ENCODE measurements at places on chromosomes 12 and 14.

DNA sequence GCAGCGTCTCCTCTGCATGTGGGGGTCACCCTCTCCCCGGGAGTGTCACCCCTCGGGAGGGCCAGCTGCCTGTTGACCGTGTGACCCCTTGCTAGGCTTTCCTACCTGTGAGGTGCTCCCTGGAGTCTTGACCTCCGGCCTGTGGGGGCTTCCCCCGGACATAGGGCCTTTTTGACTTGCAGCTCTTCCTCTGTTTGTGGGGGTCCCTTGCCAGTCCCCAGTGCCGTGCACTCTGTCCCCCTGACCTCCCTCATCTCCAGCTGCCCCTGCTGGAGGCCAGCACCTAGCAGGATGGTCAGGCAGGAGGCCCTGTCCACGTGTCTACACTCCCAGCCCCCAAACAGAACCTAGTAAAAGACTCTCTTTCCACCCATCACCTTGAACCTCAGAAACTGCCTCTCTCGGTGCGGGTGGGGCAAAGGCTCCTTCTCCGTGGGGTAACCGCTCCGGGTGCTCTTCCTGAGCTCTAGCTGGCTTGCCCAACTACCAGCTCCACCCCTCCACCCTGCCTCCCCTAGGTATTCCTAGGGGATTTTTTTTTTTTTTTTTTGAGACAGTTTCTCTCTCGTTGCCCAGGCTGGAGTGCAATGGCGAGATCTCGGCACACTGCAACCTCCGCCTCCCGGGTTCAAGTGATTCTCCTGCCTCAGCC lies 810 bp downstream of the AACS start:
- DNase-seq, result no peak

GRCh38 chr14:54104601-54105145 lies 148.0 kb upstream of the BMP4 start:
- no peak for DNase-seq

DNA sequence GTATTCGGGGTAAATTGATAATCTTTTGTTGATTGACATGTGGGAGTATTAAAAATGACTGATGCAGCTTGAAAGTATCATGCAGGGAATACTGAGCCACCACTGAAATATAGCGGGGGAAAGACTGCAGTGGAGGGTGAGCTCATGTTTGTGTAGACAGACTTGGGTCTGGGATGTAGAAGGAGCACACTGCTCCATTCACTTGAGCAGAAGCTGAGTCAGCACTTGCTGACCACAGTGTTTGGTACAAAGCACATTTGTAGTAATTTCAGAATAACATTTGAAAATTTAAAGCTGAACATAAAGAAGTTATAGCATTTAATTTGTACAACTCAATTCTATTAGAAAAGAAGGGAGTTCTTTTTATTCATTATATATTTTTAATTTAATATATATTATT lies 304.3 kb upstream of the PRICKLE1 start:
- no peak for DNase-seq

GRCh38 chr12:116916122-116916521 lies 5.4 kb downstream of the FBXW8 start:
- DNase-seq, result no peak

DNA sequence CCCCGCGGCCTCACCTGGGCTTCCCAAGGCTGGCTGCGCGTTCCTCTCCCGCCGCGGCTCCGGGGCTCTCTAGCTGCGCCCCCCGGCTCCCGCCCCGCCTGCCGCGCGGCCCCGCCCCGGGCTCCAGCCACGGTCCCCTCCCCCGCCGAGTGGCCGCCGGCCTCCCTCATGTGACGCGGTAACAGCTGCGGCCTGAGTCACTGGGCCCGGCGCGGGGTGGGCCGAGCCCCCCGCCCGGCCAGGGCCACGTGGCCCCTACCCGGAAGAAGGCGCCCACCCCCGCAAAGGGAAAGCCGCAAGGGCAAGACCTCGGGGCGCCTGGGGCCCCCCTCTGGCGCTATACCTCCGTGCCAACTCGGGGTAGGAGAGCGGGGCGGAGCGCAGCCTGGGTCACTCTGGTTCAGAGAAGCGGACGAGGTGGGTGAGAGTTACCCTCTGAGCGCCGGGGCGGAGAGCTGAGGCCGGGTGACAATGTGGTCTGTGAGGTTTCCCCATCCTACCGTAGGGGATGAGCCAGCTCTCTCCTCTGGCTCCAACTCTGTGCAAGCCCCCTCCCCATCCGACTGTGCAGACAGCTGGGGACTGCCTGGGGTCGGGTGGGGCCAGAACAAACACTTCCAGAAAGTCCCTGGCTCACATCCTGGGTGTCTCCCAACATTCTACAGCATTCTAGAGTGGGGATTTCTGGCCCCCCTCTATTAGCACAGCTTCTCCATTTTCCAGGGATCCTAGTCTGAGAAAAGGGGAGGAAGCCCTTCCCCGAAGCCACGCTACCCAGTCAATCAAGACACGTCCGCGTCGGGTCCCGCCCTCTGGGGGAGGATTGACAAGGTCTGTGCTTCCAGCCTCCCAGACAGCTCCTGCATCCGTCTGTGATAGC lies at the start of gene CD63:
TSS of gene CD63 (minus strand) at position 71 of the 880 bp plus-strand sequence. CDS start 668 bp downstream, outside the sequence.
- no peak for DNase-seq

DNA sequence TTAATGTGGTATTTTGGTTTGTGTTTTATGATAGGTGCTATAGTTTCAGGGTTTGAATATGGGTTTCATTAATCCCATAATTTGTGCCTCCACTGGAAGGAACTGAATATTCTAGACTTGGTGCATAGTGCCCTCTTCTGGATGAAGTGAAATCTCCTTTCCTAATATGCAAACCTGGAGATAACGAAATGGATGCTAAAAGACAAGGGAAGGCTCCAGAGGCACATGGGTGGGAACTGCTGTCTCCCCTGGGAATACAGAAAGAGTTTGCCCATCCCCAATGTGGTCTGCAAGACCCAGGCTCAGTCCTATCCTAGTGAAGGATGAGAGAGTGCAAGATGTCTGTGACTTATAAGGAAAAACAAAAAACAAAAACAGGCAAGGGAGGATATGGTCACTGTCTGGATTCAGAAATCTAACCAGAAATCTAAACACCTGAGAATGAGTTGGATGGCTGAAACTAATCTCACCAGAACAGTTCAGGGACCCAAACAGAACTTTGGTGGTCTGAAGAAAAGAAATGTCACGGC lies 142.3 kb upstream of the TMPO start:
- no peak for DNase-seq

GRCh38 chr12:95623554-95624170 lies 72.4 kb upstream of the USP44 start:
- DNase-seq, result no peak

DNA sequence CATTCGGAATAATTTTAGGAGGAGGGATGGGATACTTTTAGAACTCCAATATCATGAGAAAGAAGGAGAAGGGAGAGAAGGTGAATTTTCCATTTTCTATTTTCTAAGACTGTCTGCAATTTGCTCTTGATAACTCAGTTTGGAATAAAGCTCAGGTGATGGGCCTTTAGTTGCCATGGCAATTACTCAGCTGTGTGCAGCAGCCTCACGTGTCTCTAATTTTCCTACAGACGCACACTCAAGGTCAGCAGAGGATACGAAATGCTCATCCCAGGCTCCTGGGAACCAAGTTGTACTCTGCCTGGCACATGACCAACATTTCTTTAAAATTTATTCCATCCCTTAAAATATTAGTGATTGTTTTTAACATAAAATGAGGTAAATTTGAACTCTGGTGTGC lies 76.7 kb downstream of the TTC8 start:
- DNase-seq, result no peak

Measured in stimulated activated CD8-positive, alpha-beta memory T cell treated with anti-CD3 and anti-CD28 coated beads, Interleukin-2, amount 100 ng/mL, for 1 hour (primary cell).